ENCODE measurements at places on chromosomes 5 and 9.

DNA sequence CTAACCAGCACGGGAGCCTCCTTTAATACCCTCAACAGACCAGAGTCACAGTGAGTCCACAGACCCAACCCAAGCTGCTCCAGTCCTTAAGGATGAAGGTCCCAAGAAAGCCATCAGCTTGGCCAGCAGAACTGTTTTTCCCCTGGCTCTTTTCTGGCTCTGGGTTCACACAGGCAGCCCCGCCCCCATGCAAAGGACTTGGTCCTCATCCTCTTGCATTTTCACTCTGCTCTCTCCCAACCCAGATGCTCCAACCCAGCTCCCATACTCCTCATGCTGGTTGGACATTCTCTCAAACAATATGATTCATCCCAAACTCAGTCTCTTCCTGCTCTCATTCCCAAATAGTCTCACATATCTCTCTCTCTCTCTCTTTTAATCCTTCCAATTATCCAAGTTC, 74.2 kb upstream of the SPOCK1 start:
- DNase-seq: no peak

DNA sequence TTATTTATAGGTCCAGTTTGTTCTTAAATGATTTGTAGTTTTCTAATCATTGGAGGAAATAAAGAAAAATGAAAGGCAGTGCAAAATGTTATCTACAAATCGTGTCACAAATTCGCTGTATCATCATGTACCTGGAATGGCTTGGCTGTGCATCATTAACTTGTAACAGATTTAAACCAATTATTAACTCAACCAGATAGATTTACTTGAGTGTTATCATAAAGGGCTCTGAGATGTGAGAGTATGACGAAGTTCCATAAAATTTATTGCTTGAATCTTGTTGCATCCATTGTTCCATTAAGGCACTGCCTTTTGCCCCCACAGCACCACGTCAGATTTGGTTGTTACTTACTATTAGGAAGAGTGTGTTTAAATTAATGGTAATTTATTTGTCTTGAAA, 23.5 kb downstream of the PCSK5 start:
- DNase-seq: no peak

DNA sequence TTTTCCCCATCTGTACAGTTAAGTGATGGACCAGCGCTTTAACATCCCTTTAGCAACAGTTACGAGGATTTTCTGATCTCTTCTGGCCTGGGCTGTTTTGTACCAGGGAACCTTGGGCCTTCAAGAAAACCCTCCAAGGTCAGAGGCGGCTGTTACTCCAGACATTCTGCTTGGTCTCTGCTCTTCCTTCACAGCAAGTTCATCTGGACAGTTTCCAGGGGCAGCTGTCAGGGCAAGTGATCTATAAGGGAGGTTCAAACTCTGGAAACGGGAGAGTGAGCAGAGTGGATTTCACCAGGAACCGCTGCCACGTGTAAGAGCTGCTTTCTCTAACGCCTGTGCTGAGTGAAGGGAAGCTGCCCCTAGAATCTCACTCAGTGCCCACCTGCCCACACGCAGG, 36.7 kb downstream of the ZNF618 start:
- DNase-seq: no peak

DNA sequence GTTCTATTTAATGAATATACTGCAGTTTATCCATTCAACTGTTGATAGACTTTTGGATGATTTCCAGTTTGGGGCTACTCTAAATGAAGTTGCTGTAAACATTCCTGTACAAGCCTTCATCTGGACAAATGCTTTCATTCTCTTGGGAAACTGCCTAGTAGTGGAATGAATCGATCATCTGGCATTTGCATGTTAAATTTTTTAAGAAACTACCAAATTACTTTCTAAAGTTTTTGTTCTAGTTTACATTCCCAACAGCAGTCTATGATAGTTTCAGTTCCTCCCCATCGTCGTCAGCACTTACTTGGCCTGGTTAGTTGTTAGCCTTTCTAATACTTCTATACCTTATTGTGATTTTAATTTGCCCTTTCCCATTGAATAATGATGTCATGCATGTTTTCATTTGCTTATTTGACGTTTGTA, 306.3 kb downstream of the FER start:
- DNase-seq: no peak

DNA sequence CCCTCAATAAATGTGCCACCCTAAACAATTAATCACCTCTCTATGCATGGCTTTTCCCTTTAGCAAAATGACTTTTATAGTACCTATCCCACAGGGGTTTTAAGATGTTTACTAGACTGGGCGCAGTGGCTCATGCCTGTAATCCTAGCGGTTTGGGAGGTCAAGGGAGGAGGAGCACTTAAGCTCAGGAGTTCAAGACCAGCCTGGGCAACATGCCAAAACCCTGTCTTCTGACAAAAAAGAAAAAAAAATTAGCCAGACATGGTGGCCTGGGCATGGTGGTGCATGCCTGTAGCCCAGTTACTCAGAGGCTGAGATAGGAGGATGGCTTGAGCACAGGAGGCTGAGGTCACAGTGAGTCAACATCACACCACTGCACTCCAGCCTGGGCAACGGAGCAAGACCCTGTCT, 13.5 kb downstream of the SH3TC2 start:
- DNase-seq: no peak
